GM12891 (cell line): ENCODE measurements at places on chromosomes 5 and 9.

- DNase-seq: no peak
Observed at GRCh38 chr5:78903861-78904260, 81.2 kb downstream of the ARSB start.

DNA sequence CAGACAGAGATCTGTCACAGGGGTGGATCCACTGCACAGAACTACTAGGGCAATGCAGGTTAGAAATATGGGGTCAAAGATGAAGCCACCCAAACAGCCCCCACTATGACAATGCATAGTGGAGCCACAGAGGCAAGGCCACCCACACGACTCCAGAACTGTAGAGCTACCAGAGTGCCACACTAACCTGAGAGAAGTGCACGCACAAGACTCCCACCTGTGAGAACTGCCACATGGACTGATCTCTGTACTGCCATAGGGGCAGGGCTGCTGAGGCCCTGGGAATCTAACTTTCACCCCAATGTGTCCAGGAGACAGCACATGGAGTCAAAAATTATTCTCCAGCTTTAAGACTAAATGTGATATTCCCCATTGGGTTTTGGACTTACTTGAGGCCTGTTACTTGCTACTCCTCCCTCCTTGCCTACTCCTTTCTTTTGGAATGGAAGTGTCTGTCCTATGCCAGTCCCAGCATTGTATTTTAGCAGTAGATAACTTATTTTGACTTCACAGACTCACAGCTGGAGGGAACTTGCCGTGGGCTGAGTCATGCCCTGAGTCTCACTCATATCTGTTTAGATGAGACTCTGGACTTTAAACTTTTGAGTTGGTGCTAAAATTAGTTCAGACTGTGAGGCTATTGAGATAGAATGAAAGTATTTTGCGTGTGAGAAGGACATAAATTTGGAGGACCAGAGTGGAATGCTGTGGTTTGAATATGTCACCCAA, 853.3 kb downstream of the MAT2B start:
- no peak for DNase-seq

DNA sequence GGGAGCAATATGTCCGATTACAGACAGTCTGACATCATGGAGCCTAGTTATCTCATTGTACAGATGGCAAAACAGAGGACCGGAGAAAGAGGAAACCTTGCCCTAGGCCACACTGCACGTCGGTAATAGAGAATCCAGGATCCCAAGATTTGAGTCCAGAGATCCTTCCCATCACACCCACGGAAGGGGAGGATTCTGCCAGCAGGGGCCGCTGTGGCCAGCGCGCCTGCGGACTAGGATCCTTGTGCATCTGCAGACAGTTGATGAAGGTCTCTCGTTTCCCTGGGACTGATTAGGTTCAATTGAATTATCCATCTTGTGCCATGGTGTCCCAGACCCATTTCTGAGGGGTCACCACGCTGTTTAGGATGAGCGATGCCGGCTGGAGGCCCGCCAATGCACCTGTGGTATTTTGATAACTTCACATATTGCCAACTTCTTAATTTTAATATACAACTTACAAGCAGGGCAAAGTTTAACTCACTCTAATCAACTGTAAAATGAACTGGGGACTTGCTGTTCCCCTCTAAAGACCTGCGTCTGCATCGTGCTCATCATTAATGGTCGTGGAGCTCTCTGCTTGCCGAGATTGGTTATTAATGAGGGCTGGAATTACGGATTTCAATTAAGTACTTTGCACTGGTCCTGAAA, 592.7 kb upstream of the BRINP1 start:
- DNase-seq: peak; percentile 5

GRCh38 chr5:96297290-96297689, 135.8 kb downstream of the PCSK1 start:
- no peak for DNase-seq

GRCh38 chr9:2787065-2787464, 56.8 kb downstream of the PUM3 start:
- no peak for DNase-seq

GRCh38 chr9:14806941-14807520, 84.5 kb upstream of the CER1 start:
- DNase-seq: no peak

DNA sequence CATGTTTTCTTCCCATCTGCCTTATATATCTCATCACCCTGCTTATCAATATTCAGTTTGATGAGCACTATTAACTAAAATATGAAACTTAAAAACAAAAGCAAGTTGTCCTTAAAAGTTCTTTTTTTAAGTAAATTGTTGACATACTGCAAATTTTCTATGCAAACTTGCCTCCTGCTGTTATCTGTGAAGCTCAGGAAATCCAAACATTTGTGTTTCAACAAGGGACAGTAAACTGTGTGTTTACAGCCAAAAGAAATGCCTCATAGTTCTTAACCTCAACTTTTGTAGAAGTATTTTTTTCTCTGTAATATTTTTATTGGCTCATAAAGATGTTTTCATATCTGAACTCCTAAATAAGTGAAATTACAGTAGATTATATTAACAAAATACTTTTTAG, 7.7 kb upstream of the TTC23L start:
- DNase-seq: no peak

DNA sequence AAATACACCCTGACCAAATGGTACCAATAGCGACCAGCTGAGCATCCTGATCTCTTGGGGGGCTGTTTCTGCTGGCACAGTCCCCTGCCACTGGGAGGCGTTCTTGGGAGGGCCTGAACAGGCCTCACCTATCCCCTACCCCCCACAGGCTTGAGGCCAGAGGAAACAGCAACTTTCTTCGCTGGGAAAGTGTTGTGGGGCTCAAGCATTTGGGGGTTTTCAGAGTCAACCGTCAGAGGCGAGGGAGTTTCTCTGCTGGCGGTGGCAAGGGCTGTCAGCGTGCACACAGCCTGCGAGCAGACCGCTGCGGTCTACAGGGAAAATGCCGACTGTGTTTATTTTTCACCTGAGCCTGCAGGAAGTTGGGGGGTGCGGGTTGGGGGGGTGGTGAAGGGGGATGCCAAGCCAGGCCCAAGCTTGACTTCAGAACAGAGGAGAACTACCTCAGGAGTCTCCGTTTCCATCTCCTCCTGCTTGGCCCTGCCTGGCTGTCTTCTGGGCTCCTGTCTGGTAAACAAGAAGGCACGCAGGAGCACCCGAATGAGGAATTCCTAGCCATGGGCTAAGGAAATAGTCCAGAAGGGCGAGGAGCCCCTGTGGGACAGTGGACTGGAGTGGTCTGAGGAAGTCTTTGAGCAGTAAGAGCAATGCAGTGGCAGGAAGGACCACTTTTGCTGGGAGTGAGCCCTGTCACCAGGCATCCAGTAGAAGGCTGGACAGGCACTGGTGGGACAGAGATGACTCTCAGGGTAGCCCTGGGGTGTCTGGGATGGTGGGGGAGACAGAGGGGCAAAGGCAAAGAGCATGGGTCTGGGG, 18.1 kb downstream of the TCF7 start:
- peak; percentile 61 for DNase-seq

- no peak for DNase-seq
Observed at GRCh38 chr9:114395334-114395617, 7.5 kb upstream of the AKNA start.
